ENCODE measurements at places on chromosomes 16 and 17. TPM values are rescaled to one million over a fixed set of nuclear protein-coding genes. Genes with fewer than 3 reads are reported as not detected.

Gene ZNF18
- 19.0 TPM for total RNA-seq

Gene CLUH
- 17.5 TPM for total RNA-seq

Gene SPATA22
- total RNA-seq, result 0.78 TPM

Gene RND2
- 3.6 TPM for total RNA-seq

Gene OTOP2
- not detected for total RNA-seq

Gene OR4D1
- total RNA-seq, result under 0.01 TPM

Gene ATP5PD
- 100 TPM for total RNA-seq

Gene DBNDD1
- total RNA-seq, result 12.3 TPM

Gene TP53TG3F
- not detected for total RNA-seq

Gene DNAI2
- total RNA-seq, result not detected

Gene MYOCD
- total RNA-seq, result 0.16 TPM

Gene BICDL2
- total RNA-seq, result not detected

Measured in occipital lobe (tissue), 3 donors.